ENCODE measurements at places on chromosomes 13 and 19.
A peak's percentile ranks its signal among the peaks of the same experiment; 100 is the strongest.

DNA sequence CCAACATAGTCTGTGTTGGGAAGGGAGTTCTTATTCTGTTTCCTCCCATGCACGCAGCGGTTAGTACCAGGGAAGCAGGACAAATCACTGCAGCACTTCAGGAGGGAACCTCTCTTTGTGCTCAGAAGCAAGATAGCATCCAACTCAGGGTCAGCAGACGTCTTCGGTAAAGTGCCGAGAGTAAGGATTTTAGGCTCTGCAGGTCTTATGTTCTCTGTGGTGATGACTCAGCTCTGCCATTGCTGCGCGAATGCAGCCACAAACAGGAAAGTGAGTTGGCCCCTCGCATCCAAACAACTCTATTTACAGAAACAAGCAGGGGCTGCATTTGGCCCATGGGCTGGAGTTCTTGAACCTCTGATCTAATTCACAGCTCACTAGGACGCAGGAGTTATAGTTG lies 122.1 kb upstream of the SPATA13 start:
- no peak for DNase-seq

DNA sequence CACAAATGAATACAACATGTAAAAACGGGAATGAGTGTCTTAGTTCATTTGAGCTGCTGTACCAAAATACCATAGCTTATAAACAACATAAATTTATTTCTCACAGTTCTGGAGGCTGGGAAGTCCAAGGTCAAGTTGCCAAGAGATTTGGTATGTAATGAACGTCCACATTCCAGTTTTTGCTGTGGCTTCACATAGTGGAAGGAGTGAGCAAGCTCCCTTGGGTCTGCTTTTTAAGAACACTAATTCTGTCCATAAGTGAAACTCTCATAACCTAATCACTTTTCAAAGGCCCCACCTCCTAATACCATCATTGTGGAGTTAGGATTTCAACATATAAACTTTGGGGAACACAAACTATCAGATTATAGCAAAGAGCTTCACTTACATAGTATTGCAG lies 1189.6 kb downstream of the PCDH9 start:
- DNase-seq: no peak

DNA sequence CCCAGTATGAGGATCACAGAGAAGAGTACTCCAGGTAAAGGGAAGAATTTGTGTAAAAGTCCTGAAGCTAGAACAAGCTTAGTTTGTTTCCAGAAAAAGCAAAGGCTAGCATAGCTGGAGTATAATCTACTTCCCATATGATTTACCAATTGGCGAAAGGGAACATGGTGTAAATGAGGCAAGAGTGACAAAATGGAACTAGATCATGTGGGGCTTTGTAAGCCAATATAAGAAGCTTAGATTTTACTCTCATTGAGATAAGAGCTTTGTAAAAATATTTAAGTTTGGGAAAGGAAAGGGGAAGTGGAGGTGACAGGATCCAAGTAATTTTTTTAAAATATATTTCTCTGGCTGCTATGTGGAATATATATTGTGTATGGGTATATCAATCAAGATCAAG lies 234.9 kb downstream of the KCTD12 start:
- DNase-seq: no peak

DNA sequence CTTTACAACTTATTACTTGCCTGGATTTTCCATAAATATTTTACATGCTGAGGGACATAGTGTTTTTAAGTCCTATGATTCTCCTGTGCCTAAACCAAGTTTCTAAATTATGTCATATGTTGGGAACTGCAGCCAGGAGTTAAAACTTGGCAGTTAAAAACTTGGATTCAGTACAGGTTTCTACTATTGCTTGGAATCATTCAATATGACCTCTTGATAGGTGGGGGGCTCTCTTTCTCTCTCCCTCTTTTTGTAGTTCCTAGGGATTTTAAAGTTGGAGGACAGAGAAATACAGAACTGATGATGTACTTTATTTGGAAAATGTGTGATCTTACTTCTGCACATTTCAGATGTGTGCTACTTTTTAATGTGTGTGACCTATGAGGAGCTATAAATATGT lies 4.7 kb downstream of the CSNK1A1L start:
- DNase-seq: no peak

DNA sequence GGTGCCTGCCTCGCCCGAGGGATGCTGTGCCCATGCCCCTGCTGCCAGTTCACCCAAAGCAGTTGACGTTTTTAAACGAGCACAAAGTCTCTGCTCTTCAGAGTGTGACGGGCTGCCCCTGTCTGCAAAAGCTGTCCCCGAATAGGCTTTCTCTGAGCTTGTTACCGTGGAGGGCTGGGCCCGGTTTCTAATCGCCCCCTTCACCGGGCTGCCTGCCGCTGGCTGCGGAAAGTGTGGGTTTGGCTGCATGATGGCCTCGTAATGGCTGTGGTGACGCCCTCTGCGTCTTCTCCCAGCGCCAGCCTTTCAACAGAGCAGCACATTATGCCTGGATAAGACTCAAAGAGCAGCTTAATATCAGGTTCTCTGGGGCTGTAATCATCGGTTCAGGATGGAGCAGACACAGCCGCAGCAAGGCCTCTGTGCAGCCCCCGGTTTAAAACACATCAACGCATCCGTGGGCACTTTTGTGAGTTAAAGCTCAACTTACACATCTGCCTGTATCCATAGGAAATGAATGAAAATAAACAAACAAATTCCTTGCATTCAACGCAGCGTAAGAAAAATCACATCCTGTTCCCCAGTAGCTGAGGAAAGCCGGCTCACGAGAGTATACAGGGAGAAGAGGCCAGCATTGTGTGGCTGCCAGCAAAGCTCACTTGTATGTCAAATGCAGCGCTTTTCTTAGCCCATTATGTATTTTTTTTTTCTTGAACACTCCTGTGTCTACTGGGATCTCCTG lies 166.4 kb upstream of the SOX1 start:
- no peak for DNase-seq

DNA sequence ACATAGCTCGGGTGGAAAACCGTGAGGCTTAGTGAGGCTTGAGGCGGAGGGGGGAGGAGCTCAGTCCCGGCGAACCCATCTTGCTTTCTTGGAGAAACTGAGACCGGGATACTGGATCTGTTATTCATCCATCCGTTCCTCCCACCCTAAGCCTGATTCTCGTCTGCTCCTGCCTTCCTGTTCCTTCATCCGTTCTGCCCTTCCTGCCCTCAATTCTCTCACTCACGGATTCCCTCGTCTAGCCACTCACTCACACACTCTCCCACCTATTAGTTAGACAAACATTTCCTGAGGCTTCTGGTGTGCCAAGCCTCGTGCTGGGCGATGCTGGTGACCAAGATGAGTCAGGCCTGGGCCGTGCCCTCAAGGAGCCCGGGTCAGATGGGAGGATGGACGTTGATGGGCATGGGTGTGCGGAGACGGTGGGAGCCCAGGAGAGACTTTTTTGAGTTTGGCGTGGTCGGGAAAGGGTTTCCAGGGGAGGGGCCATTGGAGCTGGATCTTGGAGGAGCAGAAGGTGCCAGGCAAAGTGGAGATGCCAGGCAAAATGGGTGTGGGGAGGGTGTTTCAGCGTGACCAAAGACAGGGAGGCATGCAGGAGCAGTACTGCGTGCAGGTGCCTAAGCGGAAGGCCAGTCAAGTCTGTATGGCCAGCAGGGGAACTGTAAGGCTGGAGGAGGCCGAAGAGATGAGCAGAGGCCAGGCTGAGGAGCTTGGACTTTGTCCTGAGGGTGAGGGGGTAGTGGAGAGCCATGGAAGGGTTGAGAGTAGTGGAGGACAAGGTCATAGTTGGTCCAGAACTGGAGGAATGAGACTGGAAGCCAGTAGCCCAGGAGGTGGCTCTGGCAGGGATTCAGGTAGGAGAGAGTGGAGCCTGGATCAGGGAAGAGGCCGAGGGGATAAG lies 7.4 kb upstream of the CNFN start:
- DNase-seq: no peak

DNA sequence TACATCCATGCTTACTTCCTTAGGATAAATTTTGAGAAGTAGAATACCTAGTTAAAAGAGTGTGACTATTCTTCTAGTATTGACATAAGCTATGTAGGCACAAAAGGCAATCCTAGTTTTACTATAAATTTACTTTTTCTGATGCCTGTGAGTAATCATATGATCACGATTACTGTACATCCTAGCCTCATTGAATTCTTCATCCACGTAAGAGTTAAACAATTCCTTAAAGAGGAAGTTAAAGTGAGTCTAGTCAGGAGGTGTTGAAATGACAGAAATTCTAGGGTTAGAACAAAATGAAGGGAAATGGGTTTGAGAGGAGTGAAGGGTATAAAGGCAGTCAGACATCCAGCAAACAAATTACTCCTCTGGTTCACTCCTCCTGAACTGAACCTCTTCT lies at the start of gene ACOD1:
TSS of gene ACOD1 (plus strand) at position 363 of the 400 bp plus-strand sequence. CDS start 48 bp downstream, outside the sequence.
- no peak for DNase-seq

- DNase-seq: no peak
Measured at GRCh38 chr13:59201841-59202240, 961.9 kb downstream of the DIAPH3 start.

DNA sequence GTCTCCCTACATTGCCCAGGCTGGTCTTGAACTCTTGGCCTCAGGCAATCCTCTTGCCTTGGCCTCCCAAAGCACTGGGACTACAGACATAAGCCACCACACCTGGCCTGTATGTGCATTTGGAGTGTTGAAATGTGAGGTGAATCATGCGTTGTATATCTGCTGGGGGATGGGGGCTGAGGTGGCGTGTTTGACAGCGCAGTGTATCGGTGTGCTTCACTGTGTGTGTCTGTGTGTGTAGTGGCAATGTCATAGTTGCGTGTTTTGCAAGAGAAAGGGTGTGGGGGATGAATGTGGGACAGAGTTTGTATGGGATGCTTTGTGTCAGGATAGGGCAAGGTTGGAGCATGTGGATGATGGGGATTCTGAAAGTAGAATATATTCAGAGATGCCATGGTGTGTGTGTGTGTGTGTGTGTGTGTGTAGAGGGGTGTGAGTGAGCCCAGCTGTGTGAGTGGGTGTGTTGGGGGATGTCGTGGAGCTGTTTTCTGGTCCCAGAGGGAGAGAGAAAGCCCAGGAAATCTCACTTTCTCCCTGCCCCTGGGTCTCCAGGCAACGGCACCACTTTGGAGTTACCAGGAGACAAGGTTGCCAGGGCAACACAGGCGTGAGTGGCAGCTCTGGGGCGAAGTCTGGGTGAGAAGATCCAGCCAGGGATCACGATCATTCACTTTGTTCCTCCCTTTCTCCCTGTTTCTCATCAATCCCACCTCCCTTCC lies 1.1 kb upstream of the SWSAP1 start:
- no peak for DNase-seq

DNA sequence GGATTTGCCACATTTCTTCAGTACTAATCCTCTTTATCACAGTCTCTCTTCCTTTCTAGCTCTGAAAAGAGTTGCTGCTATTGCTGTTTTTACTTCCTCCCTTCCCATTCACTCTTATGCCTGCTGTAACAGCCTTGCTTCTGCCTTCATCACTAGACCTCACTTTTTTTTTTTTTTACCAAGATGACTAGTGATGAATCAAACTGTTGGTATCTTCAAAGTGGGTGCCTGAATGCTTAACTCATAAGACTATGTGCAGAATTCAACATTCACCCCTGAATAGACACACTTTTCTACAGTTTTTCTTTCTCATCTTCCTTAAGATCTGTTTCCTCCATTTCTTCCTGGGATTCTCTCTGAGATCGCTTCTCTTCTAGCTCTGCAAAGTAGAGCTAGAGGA lies 217.2 kb upstream of the HTR2A start:
- no peak for DNase-seq

GRCh38 chr19:38076337-38076736 lies 147.7 kb downstream of the DPF1 start:
- DNase-seq: no peak

GRCh38 chr13:27541386-27541785 lies 78.9 kb downstream of the LNX2 start:
- DNase-seq: no peak

DNA sequence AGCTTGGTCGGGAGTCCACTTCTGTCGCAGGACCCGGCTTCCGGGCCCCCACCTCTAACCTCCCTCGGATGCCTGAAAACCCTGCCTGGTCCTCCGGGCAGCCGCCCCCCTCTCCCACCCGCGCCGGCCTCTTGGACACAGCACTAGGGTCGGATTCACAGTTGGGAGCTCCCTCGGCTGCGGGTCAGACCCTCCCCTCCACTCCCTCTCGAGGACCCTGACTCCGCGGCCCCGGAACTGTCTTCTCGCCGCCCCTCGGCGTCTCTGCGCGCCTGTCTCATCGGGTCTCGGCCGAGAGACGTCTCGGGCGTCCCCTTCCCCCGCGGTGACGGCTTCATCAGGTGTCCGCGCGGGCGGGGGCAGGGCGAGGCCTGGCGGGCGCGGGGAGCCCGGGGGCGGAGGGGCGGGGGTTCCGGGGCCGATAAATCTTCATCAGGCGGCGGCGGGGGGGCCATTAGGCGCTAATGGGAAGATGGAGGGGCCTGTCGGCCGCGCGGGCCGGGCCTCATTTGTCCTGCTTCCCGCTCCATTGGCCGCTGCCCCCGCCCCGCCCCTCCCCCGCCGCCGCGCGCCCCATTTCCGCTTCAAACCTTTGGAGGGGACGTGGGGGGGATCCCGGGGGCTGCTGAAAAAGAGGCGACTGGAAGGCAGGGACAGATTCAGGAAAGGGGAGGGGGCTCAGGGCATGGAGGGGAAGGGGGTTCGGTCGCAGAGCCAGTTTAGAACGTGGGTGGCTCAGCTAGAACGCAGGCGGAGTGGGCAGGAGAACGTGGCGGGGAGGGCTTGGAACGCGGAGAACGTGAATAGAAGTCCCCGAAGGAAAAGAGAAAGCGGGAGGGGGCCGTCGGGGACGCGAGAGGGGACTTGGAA lies 11.8 kb upstream of the ERFL start:
- peak; percentile 72 for DNase-seq

DNA sequence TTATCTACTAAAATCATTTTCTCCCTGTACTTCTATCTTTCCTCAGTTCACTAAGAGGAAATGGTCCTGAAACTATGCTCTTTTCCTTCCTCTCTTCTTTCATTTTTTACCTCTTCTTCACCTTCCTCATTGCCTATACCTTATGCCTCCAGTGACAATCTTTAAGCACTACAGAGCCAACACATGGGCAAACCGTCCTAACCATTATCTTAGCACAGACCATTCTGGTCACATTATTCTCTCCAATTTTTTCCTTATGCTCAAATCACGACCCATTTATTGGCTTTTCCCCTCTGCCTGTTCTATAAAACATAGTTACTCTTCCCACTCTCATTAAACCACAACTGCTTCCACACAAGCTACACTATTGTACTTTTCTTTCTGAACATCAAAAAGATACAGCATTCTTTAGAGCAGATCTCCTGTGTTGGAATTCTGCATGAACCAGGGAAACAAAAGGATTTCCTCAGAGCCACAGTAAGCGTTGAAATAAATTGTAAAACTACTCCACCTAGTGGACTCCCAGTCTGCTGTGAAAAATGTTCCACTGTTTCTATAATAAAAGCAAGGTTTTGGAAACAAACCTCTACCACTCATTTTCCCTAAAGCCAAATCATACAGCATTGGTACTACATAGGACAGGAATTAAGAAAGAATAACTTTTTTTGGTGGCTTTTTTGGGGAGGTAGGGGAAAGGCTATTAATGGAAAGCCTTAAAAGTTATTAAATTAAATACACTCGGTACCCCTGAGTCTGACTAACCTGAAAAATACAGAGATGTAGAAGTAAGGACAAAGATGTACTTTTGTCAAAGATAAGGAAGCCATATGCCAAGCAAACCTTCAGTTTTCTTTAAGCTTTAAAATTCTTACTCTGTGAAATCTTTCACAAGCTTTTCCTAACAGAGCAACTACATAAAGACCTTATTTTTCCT lies 19.5 kb downstream of the NUFIP1 start:
- no peak for DNase-seq

GRCh38 chr13:23716401-23716800 lies 146.2 kb downstream of the TNFRSF19 start:
- no peak for DNase-seq

- DNase-seq: no peak
Measured at GRCh38 chr13:37446503-37446902, 152.1 kb downstream of the POSTN start.

GRCh38 chr13:84481958-84482357 lies 599.7 kb upstream of the SLITRK1 start:
- DNase-seq: no peak

All from activated T-cell treated with anti-CD3 and anti-CD28 coated beads, Interleukin-2, amount 50 U/mL, for 24 hours (primary cell).